ENCODE measurements at places on chromosomes 16 and 17.

- peak; percentile 38 for DNase-seq
These were observed 6.7 kb downstream of the HAGHL start for GRCh38 chr16:733382-734207.

DNA sequence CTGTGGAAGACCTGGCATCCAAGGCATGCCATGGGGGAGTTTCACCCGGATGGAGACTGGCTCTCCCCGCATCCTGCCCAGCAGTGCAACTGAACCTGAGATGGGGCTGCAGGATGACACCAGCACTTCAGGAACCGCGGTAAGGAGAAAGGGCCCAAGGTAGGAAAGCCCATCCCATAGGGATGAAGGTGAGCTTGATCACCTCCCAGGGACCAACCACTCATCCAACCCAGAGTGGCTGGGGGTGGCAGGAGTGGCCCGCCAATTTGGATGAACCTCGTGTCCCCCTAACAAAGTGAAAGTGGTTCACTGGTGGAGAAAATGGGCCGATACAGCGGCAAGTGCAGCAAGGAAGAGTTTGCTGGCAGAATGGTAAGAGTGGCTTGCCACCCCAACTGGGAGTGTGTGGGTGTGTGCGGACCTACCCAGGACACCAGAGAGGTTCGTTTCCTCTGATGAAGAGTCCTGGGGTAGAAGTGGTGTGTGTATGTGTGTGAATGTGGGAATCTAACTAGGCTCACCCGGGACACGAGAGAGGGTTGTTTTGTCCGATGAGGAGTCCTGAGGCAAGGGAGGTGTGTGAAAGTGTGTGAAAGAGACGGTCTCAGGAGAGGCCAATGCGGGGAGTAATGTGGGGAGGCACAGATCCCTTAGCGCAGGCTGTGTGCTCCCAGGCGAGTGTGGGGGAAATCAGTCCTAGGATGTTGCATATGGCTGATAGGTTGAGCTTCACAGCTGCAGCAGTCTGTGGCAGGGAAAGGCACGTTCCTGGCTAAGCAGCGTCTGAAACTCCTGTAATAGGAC is 22.6 kb downstream of the ACSM1 start:
- no peak for DNase-seq

- DNase-seq = no peak
These were observed 70.3 kb downstream of the DNAH9 start for GRCh38 chr17:11668618-11669017.

DNA sequence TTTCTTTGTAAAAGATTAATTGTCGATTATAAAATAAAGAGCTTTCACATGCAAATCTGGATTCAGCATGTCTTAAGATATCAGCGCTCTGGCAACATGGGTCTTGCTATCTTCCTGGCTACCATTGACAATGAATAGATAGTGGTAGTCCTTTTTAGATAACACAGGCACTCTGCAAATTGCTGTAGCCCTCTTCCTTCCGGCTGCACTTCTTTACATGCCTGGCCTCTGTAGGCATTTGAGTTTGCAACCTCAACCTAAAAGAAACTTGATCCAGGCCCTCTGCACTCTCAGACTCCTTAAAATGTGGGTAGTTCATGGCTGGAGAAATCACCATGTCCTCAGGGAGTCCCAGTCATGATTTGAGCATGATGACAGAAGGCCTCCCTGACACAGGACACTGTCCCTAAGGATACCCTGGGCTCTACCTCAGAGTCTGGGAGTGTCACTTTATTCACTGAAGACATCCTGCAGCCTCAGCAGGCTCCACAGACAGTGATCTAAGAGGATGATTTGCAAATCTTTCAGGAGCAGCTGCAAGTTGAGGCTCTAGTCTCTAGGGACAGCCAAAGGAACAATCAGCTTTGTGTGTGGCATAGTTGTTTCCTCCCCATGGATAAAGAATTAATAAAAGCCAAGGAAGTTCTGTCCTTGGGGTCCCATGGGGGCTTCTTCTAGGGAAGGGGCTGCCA is 529.4 kb downstream of the RBFOX1 start:
- no peak for DNase-seq

DNA sequence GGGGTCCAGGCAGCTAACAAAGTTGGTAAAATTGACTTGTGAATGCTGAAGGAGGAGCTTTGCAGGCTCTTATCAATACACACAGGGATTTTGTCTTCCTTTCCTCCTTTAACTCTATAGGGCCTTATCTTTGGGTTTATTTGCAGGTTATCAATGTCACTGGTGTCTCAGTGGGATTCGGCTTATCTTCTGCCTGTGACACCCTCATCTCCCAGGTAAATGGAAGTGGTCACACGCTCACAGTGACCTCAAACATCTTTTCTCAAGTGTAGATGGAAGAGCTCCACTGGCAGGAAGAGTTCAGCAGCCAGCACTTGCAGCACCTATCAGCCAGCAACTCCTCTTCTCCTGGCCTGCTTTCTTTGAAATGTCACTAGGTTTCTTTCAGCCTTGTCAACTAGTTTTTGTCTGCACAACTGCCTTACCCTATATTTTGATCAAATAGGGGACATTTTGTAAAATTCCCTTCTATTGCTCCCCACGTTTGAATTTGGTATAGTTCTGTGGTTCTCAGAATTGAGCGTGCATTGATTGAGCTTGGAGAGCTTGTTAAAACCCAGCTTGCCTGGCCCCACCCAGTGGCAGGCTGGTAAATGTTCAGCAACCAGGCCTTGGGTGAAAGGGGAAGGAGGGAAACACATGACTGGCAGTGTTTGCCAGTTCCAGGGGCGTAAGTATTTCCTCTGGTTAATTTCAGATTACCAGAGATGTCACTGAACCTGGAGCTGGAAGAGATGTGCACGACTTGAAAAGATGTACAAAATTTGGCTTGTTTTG is 12.8 kb downstream of the SLC47A1 start:
- DNase-seq = peak; percentile 28
